GM23248 (cell line): ENCODE measurements at places on chromosomes 7 and 10.

DNA sequence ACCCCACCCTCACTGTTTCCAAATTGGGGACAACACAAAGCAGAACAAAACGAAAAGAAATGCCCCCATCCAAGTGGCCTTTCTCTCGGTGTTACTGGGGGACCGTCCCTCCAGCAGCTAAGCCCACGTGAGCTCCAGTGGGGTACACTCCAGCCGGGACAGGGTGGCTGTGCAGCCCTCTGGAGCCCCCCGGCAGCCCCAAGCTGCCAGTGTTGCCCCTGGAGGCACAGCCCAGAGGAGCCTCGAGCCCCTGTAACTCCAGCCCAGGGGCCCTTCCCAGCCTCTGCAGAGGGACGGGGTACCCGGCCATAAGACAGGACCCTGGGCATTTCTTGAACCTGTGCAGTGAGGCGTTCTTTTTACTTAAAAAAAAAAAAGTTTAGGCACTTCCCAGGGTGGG is 124.5 kb upstream of the KCTD7 start:
- DNase-seq: no peak

DNA sequence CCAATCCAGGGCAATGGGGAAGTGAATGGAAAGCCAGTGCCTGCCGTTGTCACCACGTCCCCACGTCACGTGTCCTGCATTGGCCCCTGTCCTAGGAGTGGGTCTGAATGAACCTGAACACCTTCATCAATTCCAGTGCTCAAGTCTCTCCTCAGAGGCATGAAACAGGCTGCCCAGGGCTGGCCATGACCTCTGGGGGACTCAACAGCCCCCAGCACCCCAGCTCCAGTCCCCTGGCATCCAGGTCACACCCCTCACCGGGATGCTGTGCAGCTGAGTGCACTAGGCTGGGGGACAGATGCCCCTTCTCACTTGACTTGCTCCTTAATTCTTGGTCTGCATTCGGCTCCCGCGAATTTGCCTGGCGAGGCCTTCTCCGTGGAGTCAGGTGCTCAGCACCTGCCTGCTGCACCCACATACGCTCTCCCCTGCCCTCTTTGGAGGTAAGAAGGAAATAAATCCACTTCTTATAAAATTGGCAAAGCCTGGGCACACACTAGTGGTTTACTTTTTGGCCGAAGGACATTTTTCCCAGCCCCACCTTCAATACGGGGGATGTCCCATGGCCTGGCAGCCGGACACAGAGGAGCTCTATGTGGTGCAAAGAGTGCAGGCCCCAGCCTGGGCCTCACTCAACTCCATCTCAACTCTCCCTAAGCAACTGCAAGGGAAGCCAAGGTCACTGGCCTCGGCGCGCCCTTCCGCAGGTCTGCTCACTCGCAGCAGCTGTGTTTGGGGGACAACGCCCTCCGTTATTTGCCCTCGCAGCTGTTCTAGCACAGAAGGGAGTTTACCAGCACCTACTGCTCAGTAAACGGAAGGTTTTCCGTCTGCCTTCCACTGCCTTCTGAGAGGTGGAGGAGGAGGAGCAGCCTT is 77.6 kb upstream of the SHH start:
- DNase-seq: no peak

DNA sequence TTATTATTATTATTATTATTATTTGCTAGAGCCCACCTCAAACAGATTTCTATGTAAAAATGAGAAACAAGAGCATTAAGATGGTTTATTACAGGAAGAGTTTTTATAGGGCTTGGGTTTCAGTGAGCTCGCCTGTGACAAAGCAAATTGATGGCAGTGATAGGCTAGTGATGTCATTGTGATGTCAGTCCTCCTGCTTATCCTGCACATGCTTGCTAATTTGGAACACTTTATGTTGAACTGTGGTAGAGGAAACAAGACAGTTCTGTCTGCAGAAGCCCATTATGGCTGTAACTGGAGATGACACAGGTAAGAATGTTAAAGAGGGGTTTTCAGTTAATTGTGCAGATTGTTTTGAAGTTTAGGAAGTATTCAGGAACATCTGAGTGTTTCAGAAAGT is 68.3 kb downstream of the CREM start:
- peak; percentile 56 for DNase-seq

DNA sequence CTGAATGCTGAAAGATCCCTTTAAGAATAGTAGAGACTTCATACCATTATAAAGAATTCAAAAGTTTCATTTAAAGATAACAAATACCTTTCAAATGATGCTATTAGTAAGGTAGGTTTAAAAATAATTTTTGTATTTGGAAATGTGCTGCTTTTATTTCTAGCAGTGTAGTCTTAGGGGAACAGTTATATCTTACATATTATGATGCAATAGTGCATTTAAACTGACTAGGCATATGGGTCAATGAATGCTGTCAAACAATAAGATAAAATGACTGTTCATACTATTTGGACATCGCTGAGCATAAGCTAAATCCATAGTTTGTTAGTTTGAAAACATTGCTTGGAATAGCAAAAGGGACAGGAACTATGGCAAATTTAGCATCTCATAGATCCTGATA is 354.8 kb upstream of the SEMA3A start:
- DNase-seq: no peak

DNA sequence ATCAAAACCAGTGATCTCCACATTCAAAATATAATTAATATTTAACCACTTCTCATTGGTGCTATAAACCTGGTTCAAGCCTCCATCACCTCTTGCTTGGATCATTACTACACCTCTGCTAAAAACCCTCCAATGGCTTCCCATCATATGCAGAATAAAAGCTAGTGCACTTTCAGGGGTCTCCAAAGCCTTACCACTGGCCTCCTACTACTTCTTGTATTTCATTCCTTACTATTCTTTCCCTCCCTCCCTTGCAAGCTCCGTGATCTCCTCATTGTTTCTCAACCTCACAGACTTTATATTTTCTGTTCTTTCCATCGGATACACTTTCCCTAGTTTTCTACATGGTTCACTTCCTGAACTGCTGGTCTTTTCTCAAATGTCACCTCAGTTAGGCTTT is 31.5 kb downstream of the LMOD2 start:
- DNase-seq: no peak

DNA sequence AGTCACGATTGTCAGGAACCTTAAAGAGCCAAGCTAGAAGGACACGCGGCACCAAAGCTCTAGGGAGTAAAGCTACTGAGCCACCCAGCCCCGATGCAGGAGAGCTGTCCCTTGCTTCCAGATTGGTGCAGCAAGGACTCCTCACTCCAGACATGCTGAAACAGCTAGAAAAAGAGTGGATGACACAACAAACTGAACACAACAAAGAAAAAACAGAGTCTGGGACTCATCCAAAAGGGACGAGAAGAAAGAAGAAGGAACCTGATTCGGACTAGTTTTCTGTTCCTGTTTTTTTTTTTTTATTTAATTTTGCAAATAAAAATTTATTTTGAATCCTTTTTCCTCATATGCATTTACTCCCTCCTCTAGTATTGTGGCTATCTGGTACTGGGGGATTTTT is 11.4 kb upstream of the HKDC1 start:
- no peak for DNase-seq

DNA sequence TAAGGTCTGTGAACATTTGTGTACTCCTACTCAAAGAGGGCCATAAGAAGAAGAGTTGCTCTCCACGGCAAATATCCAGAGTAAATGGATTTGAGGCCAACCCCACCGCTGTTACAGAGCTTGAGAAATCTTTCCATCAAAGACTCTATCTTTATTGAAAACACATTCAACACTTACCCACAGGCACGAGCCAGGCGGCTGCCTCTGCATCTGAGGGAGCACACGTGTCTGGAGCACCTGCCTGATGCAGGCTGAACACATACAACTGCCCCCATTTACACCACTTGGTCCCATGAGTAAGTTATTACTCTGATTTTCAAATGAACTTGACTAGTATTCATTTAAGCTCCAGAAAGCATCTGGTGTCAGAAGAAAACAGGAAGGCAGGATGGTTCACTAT is 38.7 kb downstream of the HBP1 start:
- DNase-seq: no peak

DNA sequence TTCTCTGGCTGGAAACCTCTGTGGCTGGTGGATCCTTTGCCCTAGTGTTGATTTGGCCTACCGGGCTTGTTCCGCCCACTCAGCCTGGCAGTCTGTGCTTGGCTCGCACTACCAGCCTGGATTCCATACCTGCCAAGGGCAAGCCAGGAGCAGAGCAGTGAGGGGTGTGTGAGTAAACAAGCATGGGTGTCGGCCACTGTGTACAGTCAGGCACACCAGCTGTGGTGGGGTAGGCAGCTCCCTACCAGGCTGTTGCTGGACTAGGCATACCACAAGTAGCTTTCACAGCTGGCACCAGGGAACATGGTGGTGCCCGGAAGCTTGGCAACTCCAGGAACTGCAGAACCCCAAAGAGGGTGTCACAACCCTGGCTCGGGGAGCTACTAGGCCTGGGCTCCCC is 942.9 kb upstream of the LRRN3 start:
- DNase-seq: no peak

DNA sequence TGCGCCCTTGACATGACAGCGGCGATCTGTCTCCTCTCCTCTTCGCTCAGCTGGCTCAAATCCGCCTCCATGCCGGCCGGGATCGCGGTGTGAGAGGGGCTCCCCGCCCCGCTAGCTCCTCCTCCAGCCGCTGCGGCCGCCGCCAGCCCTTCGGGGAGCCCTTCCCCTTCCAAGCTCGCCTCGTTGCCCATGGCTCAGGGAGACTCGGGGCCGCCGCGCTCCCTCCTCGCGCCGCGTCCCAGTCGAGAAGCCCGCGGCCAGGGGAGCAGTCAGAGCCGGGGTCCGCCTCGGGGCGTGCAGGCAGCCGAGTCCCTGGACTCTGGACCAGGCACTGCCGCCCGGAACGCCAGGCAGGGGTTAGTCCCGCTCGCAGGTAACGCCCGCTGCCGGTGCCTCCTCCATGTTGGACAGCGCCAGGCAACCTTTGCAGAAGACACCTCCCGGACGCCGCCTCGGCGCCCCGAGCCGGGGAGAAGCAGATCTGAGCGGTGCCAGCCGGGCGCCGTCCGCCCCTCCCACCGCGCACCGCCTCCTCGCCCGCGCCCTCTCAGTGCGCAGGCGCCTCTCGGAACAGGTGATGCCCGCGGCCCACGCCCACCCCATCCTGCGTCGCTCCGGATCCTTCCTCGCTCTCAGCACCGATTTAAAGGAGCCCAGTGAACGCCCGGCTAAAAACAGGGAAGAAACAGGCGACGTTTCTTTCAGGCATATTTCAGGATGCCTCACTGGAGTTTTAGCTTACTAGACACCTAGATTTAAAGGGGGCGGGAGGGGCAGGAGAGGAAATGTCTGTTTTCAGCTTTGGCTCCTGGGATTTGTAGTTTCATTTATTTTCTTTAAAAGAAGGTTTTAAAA is at the start of gene PCLO:
Gene PCLO, minus strand, starts transcription at position 483 of the 855 bp plus-strand sequence. Its CDS starts 292 bp downstream, at position 191.
- DNase-seq: peak; percentile 53

DNA sequence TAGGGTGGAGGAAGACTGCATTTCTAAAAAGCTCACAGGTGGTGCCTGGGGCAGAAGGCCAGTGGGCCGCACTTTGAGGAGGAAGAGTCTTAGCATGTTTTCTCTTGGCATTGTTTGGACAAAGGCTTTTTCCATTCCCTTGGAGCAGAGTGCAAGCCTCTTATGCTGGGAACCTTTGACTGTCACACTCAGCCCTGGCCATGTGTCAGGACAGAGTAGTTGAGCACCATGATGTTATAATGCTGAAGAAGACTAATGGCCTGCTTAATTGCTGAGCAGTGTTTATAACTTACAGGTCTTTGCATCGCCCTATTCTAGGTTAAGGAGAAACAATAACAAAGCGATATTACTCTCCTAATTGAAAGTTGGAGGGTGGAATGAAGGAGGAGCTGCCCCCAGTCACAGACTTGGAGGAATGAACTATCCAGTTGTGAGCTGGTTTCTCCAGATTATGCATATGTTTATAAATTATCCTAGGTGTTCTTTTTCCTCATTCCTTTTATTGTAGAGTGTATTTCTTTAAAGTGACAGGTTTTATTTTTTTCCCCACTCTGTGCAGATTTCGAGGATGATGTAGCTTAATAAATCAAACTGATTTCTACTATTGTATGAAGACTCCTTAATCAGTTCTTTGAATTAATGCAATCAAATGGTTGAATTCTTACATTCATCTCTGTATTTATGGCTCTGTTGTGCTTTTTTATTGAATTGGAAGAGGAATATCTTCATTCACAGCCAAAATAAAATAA is 767.0 kb downstream of the LRMDA start:
- DNase-seq: no peak

DNA sequence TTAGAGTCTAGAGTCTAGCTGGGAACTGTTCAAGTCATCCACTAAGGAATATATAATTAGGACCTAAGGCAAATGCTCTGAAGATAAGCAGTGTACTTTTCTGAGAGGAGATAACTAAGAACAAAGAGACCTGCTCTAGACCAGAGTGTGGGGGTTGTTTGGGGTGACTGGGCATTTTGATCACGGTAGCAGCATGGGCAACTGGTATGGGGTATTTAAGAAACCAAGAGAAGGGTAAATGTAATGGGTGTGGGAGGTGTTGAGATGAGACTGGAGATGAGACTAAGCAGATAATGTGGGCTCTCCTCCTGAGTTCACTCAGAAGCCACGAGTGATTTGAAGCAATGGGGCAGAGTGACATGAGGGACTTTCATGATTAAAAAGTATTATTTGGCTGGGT is 1082.9 kb downstream of the GATA3 start:
- no peak for DNase-seq

DNA sequence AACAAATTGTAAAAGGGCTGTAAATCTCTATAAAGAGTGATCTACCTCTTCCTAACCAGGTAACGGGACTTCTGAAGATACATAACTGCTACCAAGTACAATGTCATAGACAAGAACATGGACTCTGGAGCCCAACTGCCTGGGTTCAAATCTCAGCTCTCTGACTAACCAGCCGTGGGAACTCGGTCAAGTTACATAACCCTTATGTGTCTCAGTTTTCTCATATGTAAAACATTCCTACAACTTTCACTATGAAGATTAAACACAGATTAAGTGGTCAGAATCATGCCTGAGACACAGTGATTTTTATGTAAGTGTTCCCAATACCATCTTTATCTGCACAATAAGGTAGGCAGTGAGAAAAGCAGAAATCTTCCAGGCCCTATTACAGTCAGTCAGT is 52.6 kb downstream of the ITGB1 start:
- DNase-seq: peak; percentile 57

- no peak for DNase-seq
Measured at GRCh38 chr10:132636358-132636757, 98.8 kb downstream of the INPP5A start.

DNA sequence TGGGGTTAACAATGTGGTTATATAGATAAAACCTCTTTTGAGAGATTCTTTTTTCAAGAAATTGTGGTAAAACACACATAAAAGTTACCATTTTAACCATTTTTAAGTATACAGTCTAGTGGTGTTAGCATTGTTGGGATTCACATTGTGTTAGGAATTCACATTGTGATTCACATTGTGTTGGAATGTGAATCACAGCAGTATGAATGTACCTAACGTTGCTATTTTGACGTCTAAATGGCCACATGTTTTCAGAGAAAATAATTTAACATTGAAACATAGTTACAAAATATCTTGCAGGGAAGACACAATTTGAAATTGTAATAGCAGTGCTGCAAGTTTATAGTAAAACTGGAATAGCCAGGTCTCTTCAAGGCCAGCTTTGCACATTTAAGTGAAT is 129.0 kb downstream of the BICC1 start:
- peak; percentile 91 for DNase-seq
